ENCODE measurements at places on chromosomes 11 and 22. TPM values are rescaled to one million over a fixed set of nuclear protein-coding genes. Genes with fewer than 3 reads are reported as not detected.

- no peak for DNase-seq
Measured at GRCh38 chr11:2857276-2857675, 28.3 kb downstream of the CDKN1C start.

- no peak for DNase-seq
Measured at GRCh38 chr11:72787216-72788104, 6.4 kb downstream of the STARD10 start.

DNA sequence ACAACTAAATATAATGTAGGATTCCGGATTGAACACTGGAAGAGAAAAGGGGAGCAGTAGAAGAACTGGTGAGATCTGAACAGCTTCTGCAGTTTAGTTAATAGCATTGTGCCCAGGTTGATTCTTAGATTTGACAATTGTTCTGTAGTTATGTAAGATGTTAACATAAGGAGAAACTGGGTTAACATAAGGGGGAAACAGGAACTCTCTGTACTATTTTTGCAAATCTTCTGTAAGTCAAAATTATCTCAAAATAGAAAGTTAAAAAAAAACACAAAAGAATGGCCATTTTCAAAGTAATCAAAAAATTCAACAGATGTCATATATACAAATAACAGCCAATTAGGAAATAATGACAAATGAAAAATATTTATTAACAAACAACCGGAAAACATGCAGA lies 18.7 kb upstream of the LRP5 start:
- DNase-seq = no peak

The APOBEC3C gene
- polyA plus RNA-seq = 242 TPM

DNA sequence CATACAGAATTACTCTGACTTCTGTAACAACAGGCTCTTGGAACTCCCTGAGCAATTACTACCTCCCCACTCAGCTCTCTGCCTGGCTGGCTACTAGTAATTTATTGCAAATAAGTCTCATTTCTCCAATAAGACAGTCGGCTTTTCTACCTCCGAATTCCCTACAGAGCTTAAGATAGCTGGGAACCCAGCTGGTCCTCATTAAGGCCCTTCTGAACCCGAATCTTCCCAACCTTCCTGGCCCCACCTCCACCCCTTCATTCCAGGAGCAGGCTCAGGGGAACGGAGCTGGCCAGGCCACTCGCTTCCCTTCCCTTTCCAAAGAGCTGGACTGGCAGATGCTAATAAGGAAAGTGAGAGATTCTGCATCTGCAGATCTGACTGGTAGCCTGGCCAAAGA lies 21.6 kb downstream of the TMPRSS5 start:
- DNase-seq = no peak

DNA sequence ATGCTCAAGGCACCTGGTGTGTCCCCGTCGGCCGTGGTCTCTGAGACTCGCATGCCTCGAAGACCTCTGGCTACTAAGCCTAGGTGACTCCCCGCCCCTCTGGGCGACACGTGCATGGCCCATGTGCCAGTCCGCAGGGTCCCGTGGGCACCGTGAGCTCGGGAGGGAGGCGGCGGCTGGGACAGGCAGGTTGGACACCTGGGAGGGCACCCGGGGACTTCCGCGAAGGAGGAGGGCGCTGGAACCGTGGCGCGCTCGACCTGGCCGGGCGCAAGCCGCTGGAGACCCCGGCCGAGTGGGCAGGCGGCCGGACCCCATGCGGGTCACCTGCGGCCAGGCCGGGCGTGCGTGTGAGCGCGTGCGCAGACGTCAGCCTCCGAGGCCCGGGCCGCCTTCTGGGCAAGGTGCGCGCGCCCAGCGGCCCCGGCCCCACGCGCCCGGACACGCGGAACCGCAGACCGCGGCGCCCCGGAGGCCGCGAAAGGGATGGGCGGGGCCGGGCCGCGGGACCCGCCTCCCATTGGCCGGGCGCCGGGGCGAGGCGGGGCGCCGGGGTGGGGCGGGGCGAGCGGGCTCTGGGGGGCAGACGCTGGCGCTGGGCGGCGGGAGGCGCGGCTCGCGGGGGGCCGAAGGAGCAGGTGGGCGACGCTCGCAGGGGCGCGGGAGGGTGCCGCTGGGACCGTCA lies 579 bp upstream of the RASD2 start:
- peak; percentile 80 for DNase-seq

- no peak for DNase-seq
Measured at GRCh38 chr11:76453248-76453647, 8.4 kb downstream of the EMSY start.

GRCh38 chr22:46476547-46476941 lies 60.9 kb downstream of the CELSR1 start:
- DNase-seq = peak; percentile 12

The SMC1B gene
- not detected for polyA plus RNA-seq

DNA sequence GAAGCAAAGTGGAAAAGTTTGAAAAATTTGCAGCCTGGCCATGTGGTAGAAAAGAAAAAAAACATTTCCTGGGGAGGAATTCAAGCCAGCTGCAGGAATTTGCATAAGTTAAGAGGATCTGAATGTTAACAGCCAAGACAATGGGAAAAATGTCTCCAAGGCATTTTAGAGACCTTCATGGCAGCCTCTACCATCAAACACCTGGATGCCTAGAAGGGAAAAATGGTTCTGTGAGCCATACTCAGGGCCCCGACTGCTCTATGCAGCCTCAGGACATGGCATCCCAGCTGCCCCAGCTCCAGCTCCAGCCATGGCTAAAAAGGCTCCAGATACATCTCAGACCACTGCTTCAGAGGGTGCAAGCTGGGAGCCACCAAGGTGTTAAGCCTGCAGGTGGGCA lies 149.1 kb upstream of the SOX6 start:
- DNase-seq = no peak

DNA sequence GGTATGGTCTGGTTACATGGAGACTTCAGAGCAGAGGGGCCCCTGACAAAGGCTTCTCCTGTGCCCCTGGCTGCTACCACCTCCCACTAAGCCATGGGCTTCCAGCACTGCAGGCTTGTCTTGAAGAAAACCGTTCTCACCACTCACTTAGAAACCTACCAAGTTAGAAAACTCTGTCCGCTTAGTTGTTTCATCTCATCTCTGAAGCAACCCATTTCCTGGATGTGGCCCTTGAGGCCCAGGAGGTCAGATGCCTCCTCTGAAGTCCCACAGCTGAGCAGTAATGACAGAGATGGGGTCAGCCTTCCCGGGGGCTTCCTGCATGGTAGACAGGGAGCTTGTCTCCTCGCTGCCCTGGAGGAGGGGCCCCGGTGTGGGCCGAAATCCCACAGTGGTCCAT lies 12.9 kb downstream of the CSF2RB start:
- DNase-seq = no peak

- DNase-seq = no peak
Measured at GRCh38 chr11:65917434-65918210, 1.2 kb downstream of the C11orf68 start.

- no peak for DNase-seq
Measured at GRCh38 chr11:117523680-117524079, 196.0 kb downstream of the CEP164 start.

The ACR gene
- not detected for polyA plus RNA-seq

DNA sequence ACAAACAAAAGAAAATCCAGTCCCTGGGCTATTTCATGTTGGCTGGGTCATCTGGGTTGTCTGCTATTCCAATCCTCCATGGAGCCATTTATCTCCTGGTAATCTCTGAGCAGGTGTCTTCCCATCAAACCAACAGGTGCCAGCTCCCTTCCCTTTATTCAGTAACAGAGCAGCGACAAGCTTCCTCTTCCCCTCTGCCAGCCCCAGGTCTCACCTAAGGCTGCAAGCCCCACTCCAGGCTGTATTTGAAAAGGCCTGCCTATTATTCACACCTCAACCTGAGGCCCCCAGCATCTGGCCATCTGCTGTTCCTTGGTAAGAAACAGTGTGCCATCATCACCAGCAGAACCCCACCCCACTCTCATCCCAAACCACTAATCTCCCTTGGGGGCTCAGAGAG lies 436.2 kb downstream of the BUD13 start:
- no peak for DNase-seq

The GP1BB gene
- 0.53 TPM for polyA plus RNA-seq

The OVCH2 gene
- not detected for polyA plus RNA-seq

The CNGA4 gene
- polyA plus RNA-seq = not detected

The KRTAP5-11 gene
- polyA plus RNA-seq = not detected

DNA sequence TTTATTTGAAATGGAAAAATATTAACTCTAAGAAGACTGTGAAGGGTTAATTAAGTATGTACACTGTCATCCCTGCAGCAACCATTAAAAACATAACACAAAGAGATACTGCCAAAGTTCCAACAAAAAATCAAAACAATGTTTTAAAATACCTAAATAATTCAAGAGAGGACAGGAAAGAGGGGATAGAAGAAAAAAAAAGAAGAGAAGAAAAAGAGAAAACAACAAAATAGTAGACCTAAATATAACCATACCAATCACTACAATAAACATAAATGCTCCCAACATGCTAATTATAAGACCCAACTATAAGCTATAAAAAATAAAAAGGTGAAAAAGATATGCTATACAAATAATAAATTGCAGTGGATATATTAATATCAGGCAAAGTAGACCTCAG lies 20.1 kb downstream of the GNB1L start:
- DNase-seq = no peak

- no peak for DNase-seq
Measured at GRCh38 chr11:17547932-17548331, 873 bp downstream of the OTOG start.

DNA sequence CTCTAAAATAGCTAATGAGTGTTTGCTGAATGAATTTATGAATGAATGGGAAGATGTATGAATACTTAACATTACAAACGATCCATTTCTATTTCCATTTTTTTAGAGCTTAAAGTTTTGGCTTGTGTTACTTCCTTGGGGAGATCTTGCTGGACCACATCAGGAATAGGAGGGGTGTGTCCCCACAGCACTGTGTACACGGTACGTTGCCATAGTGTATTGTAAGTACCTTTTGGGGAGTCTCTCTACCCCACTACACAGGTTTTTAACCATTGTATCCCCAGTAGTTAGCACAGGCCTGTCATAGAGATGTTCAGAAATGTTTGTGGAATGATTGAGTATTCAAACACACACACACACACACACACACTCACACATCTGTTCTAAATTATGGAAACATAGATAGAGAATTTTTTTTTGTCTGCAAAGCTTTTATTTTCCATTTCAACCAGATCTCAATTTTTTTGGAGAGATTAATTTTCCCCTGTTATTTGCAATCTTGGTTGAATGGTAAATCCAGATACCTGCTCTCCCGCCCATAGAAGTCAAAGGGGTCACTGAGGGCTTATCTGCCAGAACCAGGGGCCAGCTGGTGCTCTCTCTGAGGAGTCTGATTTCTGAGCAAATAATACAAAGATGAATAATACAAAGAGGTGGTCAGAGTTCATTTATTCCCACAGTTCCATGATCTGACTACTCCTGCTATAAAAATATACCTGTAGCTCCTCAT lies 471.0 kb downstream of the INSC start:
- no peak for DNase-seq

The CPT1B gene
- polyA plus RNA-seq = 0.09 TPM

DNA sequence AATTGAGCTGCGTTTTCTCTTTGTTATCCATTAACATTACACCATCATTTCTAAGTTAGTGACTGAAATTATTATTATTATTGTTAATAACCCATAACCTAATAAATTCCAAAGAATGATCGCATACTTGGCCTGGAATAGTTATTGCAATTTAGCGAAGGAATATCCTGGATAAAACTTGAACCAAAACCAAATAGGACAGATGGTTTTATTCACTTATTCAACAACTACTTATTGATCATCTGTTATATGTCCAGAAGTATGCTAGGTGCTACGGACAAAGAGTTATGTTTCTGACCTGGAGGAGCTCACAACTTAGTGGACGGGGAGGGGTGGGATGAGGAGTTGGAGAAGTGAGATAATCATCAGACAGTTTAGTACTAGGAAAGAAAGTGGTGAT lies 44.8 kb upstream of the ARHGAP20 start:
- DNase-seq = no peak

- DNase-seq = no peak
Measured at GRCh38 chr11:45260071-45260470, 26.1 kb downstream of the SYT13 start.

Data from immature natural killer cell (primary cell).